ENCODE measurements at places on chromosomes 5 and 9.

DNA sequence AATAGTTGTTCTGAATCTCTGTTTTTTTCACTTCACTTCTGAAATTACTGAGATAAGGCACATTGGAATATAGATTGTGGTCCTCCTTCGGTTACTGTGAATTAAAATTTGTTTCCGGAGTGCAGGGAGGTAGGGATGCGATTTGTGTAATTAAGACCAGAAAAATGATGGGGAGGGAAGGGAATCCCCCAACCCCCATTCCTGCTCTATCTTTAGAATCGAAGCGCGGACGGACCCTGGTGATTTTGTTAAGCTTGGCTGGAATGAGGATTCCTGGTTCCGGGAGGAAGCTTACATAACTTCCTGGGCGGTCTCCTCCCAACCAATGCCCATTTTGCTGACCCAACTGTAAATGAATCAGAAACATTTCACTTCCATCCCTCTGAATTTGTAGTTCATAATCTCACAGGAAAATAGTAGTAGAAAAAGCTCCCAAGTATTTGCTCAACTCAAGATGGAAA, 220.1 kb upstream of the MSX2 start:
- DNase-seq: no peak

GRCh38 chr5:112581811-112582320, 155.8 kb upstream of the APC start:
- DNase-seq: no peak

DNA sequence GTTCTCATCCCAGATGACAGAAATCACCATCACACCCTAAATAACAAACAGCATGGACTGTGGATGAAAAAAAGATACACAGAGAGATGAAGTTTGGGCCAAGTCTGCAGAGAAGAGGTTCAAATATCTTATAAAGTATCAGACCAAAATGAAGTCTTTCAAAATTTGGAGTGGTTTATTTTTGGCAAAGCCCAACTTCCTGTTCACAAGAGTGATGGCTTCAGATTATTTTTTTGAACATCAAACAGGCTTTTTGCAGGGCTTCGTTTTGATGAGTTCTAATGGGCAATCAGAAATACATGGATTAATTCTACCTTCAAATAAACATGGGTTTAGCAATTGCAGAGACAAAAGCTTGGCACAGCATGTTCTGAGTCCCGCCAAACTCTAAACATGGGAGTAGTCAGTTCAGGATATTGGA, 378.2 kb upstream of the RPS23 start:
- DNase-seq: peak; percentile 54

DNA sequence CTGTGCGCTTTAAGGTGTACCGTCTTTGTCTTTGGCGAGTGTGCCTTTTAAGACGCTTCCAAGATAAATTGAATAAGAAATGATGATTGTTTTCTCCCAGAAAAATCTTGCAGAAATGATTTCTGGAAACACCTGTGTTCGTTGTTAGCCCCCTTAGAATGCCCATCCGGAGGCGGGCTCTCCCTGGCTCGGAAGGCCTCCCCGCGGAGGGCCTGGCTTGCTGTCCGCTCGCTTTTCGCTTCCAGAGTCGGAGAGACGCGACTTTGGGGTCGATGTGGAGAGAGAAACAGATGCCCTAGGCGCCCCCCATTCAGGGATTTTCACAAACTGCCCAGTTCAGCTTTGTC, 23.9 kb downstream of the LECT2 start:
- no peak for DNase-seq

DNA sequence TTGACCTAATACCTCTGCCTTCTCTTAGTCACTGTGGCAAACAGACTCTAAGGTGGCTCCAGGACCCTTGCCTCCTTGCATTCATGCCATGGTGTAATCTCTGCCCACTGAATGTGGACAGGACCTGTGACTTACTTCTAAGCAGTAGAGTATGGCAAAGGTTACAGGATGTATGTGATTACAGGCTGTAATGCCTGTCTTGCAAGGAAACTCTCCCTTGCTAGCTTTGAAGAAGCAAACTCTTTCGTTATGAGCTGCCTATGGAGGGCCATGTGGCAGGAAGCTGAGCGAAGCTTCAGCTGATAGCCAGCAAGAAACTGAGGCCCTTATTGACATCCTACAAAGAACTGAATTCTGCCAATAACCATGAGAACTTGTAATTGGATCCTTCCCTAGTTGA, 103.3 kb upstream of the HMHB1 start:
- DNase-seq: no peak

DNA sequence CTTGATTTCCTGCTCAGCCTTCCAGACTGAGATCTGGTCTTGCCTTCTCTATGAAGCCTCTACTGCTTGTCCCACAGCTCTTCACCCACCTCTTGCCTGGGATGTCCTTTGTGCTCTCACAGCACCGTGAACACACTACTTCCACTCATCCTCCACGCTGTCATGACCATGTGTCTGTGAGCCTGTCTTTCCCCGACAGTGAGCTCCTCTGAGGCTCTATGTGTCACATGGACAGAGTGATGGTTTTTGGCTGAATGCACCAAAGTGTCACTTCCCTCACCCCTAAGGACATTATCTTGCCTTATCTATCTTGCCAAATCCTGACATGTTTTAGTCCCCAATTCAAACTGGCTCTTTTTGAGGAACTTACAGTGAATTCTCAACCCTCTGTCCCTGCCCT, 11.3 kb downstream of the PHYKPL start:
- DNase-seq: no peak

- peak; percentile 55 for DNase-seq
Measured at GRCh38 chr9:33170464-33171415, 3.6 kb upstream of the B4GALT1 start.

GRCh38 chr9:107481035-107481434, 8.5 kb downstream of the KLF4 start:
- no peak for DNase-seq

DNA sequence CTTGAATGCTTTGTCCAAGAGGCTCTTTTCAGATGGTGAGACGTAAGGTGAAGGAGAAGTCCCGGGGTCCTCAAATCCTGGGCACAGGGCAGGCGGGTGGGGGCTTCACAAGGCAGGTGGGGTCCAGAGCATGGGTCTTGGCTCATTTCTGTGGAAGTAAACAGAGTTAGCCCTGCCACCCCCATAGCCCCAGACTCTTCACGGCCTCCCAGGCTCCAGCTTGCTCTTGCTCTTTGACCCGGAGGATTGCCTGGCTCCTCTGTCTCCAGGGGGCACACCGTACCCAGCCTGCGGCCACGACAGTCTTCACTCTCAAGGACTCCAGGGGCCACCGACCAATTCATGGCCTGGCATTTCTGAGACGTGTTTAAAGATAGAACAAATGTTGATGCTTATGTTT, 28.8 kb upstream of the POMT1 start:
- no peak for DNase-seq

GRCh38 chr9:129816501-129817435, 7.2 kb downstream of the TOR1A start:
- DNase-seq: no peak

DNA sequence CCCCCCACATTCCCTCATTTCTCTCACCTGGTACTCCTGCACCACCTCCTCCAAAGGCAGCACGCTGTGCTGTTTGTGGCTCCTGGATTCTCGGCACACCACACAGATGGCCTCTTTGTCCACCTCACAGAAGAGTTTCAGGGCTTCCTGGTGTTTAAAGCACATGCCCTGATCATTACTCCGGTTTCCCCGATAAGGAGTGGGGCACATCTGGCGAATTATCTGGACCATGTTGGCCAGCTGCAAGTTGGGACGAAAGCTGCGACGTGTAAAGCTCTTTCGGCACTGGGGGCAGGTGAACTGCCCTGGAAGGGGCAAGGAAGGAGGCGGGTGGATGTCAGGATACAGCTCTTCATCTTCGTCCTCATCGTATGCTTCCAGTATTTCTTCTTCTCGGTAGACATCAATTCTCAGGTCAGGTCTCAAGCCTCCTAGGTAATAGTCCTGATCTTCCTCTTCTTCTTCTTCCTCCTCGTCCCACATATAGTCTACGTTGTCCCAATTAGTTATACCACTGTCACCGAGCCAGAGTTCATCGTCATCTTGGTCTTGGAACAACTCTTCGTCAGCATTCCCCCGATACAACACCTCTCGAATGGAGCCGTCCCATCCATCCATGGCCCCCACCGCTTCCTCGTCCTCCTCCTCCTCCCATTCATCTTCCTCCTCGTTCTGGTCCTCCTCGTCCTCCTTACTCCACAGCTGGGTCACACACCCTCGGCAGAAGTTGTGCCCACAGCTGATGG, 796 bp downstream of the TRIM52 start:
- DNase-seq: no peak

DNA sequence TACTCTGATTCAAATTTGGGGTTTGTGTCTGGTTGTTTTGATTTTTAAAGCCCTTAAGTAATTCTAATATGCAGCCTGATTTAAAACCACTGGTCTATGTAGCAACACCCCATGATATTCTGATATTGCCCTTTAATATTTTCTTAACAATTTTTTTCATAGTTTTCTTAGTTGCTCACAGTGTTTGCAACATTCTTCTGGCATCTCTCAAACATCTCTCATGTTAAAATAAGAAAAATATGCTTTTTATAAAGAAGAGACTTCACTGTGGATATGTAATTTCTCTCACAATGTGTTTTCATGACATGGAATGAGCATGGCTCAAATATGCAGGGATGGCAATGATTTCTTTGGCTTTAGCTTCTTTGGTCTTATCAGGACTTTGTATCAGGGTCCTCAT, 183.7 kb downstream of the TAF11L14 start:
- DNase-seq: no peak

GRCh38 chr5:32254881-32255539, 57.7 kb downstream of the MTMR12 start:
- DNase-seq: peak; percentile 34

GRCh38 chr5:39072925-39073766, 1.1 kb downstream of the RICTOR start:
- no peak for DNase-seq

DNA sequence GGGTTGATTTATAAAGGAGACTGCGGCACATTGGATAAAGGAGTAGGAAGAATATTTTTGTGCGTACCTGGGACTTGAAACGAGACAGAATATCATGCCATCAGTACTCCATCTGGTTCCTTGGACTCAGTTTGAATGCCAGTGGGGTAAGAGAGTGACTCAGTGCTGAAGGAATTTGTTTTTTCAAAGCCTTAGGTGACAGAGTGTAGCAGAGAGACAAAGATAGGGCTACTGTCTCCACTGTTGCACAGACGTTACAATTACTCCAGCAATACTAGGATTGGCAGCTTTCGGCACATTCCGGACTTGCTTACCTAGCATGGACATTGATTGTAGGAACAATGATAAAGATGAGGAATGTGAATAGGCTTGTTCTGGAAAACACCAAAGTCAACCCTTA, 250.7 kb downstream of the KCTD16 start:
- DNase-seq: no peak

- no peak for DNase-seq
Measured at GRCh38 chr9:34961574-34962490, 3.7 kb downstream of the PHF24 start.

DNA sequence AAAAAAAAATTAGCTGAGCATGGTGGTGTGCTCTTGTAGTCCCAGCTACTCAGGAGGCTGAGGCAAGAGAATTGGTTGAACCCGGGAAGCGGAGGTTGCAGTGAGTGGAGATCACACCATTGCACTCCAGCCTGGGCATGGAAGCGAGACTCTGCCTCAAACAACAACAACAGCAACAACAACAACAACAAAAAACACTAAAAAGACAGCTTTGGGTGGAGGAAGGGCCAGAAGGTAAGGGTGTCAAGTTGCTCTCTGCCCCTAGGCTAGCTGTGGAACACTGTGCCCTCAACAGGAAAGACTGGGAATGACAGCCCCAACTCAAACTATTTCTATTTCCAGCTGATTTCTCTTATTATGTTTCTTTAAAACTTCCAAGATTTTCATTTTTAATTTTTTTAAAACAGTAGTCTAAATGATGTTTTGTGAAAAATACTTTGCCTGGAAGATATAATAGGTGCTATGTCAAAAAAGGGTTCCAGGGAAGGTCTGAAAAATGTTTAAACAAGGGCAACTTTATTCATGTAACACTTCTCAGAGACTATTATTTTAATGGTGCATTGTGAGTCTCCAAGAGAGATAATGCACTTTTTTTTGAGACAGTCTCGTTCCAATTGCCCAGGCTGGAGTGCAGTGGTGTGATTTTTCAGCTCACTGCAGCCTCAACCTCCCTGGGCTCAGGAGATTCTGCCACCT, 29.9 kb downstream of the CLINT1 start:
- DNase-seq: no peak

DNA sequence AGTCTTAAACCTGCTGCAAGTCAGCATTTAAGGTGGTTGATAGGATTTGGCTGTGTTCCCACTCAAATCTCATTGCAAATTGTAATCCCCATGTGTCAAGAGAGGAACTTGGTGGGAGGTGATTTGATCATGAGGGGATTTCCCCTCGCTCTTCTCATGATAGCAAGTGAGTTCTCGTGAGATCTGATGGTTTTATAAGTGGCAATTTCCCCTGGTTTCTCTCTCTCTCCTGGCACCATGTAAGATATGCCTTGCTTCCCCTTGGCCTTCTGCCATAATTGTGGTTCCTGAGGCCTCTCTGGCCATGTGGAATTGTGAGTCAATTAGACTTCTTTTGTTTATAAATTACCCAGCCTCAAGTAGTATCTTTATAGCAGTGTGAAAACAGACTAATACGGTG, 84.3 kb upstream of the SMC2 start:
- no peak for DNase-seq

DNA sequence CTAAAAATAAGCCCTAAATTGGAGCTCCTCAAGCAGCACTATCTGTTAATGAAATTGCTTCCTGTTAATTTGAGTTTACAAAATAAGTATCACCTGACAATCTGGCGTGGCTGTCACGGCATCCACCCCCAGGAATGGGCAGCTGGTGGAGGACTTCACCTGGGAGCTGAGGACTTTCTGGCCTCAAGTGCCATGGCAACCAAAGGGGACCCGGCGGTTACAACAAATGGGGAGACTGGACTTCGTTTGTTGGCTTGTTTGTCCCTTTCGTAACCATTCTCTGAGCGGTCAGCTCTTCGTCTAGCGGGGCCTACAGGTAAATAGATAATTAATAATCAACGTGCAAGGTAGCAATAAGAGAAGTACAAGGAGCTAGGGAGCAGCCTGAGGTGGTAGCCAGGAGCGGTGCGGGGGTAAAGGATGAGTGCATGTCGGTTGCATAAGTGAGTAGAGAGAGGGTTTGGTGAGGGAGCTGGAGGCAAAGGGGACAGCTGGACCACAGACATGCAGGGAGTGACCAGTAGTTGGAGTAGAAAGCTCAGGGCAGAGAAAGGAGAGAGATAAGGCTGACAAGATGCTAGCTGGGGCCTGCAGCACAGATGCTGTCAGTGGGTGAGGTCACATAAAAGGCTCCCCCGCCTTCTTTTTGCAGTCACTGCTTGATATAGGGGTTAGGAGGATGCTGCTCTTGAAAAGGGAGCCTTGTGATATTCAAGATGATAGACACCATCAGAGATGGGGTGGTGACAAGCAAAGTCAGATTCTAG, 62.5 kb downstream of the HSPA4 start:
- no peak for DNase-seq

- no peak for DNase-seq
Measured at GRCh38 chr9:126411225-126411947, 84.8 kb downstream of the MVB12B start.

GRCh38 chr9:99371376-99371775, 149.3 kb downstream of the SEC61B start:
- DNase-seq: no peak

GRCh38 chr5:172421020-172421419, 33.3 kb downstream of the SH3PXD2B start:
- no peak for DNase-seq

All from right hindlimb (tissue), 1 donor.